ENCODE measurements at places on chromosomes 12 and 14.

DNA sequence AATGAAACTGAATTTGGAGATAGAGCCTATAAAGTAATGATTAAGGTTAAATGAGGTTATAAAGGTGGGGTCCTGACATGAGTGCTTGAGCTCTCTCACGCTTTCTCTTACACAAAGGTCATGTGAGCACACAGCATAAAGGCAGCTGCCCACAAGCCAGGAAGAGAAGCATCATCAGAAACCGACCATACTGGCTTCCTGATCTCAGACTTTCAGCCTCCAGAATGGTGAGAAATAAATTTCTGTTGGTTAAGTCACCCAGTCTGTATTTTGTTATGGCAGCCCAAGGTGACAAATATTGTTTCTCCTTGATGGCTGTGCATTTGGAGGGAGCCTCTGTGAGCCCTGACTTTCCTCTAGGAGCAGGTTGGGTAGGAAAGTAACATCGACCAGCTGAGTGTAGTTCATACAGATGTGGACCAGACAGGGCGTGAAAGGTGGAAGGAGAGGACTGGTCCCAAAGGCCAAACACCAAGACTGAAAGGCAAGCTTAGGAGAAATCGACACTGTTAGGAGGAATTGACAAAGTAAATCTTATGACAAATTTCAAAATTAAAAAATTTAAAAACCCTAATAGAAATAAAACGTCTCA lies 97.6 kb upstream of the SLC38A2 start:
- DNase-seq, result no peak

GRCh38 chr12:50214018-50214417 lies 46.8 kb upstream of the CERS5 start:
- no peak for DNase-seq

DNA sequence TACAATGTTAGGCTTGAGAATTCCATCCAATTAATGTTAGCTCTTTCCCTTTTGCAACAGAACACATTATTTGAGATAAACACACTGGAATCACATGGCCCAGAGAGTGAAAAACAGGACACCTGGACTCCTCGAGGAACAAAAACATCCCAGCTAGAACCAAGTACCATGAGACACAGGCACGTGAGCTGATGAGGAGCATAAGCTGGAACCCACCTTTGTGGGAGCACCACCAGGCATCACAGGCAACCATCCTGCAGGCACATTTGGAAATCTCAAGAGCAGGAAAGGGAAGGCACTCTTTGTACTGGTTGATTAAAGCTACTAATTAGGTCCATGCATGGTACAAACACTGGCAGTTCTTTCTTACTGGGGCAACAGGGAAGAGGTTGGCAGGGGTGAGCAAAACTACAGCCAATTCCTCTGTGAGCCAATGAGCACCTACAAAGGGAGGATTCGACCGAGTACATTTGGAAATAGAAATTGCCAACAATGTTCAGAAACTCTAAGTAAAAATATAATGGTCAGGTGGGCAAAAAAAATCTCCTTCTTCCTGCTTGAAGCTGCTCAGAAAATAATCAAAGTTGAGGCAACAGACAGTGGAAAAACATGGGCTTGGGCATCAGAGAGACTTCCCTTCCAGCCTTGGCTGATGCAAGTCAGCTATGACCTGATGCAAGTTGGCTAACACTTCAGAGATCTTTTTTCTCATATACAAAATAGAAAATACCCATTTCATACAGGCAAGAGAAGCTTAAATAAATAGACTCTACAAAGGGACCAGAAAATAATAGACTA lies 216.7 kb downstream of the NUAK1 start:
- no peak for DNase-seq

GRCh38 chr14:60506985-60507829 lies 1.7 kb upstream of the SIX6 start:
- no peak for DNase-seq

DNA sequence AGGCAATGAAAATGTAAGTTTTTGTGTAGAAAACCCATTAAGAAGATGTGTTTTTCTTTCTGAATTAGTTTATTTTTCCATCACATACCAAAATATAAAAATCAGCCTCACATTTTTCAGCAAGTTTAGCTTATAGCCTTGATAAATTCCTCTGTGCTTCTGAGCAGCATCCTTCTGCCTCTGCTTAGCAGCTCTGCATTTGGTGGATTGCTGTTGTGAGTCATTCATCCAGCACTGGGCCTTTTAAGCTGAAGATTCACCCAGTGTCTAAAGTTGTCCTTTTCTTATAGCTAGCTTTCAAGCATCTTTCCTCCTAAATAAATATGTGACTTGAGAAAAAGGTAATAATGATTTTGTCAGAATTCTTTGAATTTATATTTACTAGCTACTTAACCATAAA lies 206.1 kb downstream of the PCNX1 start:
- DNase-seq, result no peak

- no peak for DNase-seq
Observed at GRCh38 chr14:24876996-24877395, 173.0 kb downstream of the STXBP6 start.
